GM13976 (cell line): ENCODE measurements at places on chromosomes 5 and 9.

- no peak for DNase-seq
Measured at GRCh38 chr5:127599847-127600246, 49.0 kb upstream of the CTXN3 start.

DNA sequence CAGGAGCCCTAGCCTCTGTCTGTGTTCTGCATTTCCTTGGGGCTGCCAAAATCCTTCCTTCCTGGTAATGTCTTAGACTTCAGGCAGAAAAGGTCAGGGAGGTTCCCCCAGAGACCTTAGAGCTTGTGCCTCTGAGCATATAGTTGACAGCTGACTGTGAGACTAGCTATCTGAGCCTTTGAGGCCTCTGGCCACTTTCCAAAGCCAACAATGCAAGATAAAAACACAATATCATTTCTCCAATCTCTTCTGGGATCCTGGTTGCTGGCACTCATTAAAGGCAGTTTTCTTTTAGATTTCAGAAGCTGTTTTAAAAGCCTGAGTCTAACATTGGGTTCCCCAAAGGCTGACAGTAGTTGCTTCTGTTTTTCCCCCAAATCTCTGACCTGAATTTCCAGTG is 13.2 kb upstream of the GLRA1 start:
- no peak for DNase-seq

GRCh38 chr9:97243606-97244005 is 63.9 kb upstream of the CCDC180 start:
- no peak for DNase-seq

DNA sequence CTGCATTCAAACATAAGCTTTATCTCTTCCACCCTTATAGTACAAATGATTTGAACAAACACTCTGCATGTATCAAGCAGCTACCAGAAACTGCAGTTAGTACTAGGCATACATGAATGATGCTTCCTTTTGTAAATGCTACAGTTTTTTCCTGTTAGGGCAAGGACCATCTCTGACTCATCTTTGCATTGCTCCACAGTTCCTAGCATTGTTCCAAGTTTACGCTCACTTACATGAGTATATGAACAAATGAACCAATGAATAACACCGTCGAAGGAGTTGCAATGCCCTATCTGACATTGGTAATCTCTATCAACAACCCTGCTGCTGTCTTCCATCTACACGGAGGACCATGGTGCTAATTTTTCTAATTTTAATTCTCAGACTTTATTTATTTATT is 2.1 kb upstream of the ALDH7A1 start:
- no peak for DNase-seq

GRCh38 chr9:6759185-6759977 is 1.6 kb downstream of the KDM4C start:
- DNase-seq, result peak; percentile 69

DNA sequence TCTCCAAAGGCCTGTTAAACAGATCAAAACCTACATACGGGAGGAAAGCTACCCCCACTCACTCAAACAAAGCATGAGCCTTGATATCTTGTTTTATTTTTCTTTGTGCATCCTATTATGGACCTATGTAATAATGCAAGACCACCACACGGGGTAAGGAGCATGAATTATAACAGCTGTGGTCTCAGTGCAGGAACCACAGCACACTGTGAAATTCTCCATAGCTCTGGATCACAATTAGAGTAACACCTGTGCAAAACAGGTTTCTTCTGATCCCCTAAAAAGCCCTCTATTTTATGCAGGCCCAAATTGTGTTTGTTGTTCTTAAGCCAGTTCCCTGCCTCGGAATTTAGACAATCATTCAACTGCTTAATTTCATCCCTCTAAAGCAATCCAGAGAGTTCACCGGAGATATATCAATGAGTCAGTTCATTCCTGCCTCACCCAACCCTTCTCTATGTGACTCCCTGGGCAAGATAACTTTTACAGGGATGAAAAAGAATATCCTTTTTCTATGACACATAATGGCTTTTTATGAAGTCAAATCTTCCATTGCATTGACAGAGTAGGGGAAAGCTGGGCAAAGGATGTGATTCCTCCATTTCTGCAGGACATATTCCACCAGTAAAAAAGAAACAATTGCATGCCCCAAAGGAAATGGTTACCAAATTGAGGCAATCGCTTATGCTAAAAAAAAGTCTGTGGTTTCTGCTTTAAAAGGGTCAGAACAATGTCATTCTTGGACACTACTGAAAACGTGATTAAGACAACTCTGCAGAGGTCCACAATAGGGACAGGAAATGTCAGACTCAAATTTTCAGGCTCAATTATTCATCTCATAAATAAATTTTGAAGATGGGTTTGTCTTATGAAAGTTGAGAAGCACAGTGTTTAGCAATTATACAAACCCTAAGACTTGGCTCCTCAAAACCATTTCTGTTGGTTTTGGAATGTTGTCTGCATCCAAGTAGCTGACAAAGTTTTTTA is 41.6 kb upstream of the FST start:
- no peak for DNase-seq

DNA sequence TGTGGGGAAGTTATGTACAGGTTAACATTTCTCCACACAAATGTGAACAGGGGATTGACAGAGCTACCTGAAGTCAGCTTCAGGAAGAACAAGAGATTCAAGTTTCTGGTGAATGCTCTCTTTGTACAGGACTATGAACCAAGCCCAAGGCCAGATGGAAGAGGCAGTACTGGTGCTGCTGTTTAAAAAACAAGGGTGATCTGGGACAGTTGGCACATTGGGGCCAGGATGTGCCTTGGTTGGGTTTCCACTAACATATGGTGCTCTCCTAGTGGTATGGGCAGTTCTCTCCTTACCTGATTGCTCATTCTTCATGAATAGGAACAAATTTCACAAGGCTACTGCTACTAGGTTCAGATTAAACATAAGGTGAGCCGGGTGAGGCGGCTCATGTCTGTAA is 40.0 kb downstream of the MTMR12 start:
- no peak for DNase-seq

DNA sequence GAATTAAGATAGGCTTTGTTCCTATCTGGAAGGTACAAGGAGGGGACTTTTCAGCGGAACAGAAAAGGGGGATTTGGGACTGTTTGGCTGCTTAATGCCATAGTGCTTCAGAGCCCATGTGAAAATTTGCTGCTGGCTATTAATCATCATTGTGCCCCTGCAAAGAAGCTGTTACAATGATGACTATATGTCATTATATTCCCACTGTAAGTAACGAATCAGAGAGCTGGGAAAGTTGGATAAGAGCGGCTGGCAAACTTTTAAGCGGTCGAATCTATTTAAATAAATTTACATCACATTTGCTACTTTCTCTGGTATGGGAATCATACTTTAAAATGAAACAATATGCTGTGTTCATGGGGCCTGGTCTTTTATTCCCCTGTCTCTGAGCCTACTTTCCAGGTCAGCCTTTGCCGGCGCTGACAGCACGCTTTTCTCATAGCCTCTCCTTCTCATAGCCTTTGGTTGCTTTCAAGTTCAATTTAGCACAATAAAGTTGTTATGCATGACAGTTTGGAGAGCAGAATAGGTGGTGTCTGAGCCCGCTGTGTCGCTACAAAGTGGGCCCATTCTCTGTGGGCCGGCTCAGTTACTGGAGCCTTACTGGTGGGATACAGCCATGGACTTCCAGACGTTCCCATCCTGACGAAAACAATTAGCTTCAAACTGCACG is 271.2 kb upstream of the TMEM161B start:
- DNase-seq, result no peak
